ENCODE measurements at places on chromosomes 12 and 14.

GRCh38 chr14:69710378-69710777 is 56.6 kb upstream of the SRSF5 start:
- no peak for DNase-seq

DNA sequence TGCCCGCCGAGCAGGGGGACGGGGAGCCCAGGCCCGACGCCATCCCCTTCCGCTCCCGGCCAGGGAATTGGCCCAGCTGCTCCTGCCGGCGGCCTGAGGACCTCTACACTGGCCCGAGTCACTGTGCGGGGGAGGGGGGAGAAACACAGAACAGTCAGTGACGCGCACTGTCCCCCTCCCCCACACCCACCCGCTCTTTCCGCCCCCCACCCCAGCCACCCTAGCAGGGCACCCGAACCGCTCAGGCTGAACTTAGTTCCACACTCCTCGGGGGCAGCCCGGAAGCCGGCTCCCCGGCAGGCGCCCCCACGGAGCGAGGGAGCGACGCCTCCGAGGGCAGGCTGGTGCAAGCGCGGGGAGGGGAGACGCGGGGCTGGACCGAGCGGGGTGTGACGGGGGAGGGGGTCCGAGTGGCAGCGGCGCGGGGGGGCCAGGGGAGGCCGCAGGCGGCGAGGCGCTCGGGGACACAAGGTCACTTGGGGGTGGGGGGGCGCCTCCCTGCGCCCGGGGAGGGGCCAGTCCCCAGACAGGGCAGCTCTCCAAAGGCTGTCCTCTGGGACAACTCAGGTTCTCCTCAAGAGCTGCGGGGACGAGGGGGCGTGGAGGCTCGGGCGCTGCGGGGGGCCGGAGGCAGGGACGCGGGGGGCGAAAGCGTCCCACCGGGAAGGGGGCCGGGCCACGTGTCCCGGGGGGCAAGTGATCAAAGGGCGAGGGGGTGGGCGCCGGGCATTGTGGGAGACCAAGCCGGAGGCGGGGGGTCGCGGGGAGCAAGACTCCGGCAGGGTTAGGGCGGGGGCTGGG is 648 bp downstream of the CHD4 start:
- peak; percentile 66 for DNase-seq

DNA sequence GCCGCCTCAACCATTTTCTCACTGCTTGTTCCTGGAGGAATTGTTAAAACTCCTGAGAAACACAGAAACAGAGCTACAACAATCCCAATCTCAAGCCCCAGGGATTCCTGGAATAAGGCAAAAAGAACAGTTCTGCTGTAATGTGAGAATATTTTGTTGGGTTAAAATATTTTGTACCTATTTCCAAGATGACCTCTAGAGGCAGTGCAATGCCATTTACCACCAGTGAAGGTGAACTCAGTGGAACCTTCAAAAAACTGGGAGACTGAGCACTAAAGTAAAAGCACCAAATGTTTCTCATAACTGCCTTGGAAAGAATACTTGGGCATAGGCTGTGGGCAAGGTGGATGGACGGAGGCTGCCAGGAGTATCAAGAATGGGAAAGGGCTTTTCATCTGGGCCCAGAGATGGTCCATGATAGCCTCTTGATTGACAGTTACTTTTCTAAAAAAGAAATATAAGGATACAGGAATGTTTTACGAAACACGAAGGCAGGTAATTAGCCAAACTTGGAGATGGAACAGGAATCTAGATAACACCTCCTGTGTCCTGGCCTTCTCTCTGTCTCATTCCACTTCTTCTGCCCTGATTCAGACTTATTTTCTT is 334.0 kb upstream of the FLRT2 start:
- DNase-seq: peak; percentile 58

DNA sequence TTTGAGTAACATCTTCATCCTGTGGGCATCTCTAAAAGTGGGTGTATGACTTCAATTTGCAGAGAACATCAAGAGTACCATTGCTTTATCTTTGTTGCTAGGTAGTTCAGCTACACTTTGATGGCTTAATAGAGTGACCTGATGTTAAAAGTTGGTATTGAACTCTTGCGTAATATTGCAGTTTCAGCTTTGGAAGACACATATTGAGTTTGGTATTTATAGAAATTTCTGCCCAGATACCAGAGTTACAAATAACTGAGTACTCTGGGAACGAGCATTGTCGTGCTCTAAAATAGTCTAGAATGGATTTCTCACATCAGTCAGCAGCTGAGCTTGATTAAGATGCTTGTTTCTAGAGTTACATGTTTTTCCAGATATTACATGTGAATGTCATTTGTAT is 24.8 kb upstream of the AKAP5 start:
- no peak for DNase-seq

GRCh38 chr12:28794211-28794610 is 354.9 kb upstream of the FAR2 start:
- no peak for DNase-seq

- no peak for DNase-seq
Observed at GRCh38 chr14:102696856-102697495, 80.3 kb upstream of the TRAF3 start.

- DNase-seq: no peak
Observed at GRCh38 chr14:95137804-95138167, 19.5 kb downstream of the DICER1 start.

GRCh38 chr12:44334347-44334746 is 498.5 kb downstream of the TMEM117 start:
- no peak for DNase-seq

DNA sequence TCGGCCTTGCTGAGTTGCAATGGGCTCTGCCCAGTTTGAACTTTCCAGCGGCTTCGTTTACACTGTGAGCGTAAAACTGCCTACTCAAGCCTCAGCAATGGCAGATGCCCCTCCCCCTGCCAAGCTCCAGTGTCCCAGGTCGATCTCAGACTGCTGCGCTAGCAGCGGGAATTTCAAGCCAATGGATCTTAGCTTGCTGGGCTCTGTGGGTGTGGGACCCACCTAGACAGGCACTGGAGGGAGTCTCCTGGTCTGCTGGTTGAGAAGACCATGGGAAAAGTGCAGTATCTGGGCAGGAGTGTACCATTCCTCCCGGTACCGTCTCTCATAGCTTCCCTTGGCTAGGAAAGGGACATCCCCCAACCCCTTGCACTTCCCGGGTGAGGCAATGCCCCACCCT is 88.2 kb downstream of the KLHL28 start:
- DNase-seq: peak; percentile 2

- DNase-seq: no peak
Observed at GRCh38 chr14:79704041-79704807, 507.1 kb downstream of the DIO2 start.

DNA sequence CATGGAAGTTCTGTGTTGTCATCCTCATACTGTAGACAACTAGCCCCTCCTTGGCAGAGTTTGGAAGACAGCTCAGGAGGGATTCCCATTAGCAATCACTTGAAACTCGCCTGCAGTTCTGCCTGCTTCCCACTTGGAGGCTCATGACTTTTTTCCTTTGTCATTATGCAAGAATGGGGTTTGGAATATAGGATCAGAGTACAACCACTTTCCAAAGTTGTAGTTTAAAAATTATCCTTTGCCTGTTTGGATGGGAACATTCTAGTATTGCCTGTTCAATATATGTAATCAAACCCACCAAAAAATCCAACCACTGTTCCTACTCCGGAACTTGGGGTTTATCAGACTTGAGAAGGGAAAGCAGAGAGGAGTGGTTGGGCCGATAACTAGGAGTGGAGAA is 2.1 kb upstream of the GPD1 start:
- DNase-seq: peak; percentile 73

GRCh38 chr12:46266869-46267574 is 1.8 kb downstream of the SLC38A1 start:
- peak; percentile 74 for DNase-seq

DNA sequence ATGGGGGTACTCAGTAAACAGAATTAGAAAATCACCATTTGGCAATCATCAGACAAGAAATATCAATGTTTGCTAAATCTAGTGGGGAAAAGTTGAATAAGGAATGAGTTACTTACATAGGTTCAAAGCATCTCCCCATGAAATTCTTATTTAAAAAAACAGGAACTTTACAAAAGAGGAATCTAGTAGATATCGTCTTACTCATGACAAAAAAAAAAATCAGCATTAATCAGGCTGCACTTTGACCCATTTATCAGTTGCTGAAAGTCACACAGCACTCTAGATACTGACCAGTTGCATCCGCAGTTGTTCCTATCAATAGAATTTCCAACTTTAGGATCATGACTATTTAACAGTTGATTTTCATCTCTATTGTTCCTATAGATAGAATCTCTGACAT is 5.8 kb upstream of the DICER1 start:
- no peak for DNase-seq

GRCh38 chr14:43692706-43693105 is 814.4 kb downstream of the FSCB start:
- DNase-seq: no peak
